ENCODE measurements at places on chromosomes 7 and 10.
A peak's percentile ranks its signal among the peaks of the same experiment; 100 is the strongest.

- no peak for DNase-seq
These were observed 138.5 kb downstream of the CPED1 start for GRCh38 chr7:121126801-121127534.

DNA sequence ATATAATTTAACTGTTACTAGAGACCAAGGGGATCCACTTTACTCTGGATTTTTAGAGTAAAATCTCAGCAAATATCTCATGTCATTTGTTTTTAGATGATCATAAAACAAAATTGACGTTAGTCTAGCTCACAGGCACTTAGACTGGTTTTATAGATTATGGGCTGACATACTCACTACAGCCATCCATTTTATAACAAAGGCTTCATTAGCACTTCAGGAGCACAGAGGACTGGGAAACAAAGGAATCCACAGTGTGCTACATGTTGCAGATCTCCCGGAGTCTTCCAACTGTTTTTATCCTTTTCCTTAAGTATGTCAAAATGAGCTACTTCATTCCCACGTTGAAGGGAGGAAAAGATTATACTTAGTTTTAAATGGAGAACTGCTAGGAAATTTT, 15.9 kb upstream of the SCRN1 start:
- no peak for DNase-seq

GRCh38 chr10:108783897-108784296, 1139.4 kb downstream of the XPNPEP1 start:
- peak; percentile 23 for DNase-seq

DNA sequence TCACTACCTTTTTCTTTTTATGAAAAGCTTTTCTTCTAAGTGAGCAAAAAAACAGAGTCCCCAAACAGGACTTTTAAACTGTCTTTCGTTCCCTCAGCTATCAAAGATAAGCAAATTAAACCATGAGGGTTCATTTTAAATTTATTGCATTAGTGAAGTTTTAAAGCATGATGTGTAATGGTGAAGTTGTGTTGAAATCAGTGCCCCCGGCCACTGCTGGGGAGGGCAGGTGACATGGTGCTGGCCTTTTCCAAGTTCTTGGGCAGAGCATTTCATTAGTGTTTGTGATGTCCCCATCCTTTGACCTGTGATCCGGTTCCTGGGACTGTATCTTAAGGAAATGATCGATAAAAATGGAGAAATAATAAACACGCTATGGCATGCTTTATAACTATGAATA, 96.0 kb downstream of the EEPD1 start:
- DNase-seq = no peak

GRCh38 chr10:48659790-48660189, 24.9 kb upstream of the WDFY4 start:
- no peak for DNase-seq

- no peak for DNase-seq
These were observed 17.1 kb downstream of the PDLIM1 start for GRCh38 chr10:95273393-95274312.

DNA sequence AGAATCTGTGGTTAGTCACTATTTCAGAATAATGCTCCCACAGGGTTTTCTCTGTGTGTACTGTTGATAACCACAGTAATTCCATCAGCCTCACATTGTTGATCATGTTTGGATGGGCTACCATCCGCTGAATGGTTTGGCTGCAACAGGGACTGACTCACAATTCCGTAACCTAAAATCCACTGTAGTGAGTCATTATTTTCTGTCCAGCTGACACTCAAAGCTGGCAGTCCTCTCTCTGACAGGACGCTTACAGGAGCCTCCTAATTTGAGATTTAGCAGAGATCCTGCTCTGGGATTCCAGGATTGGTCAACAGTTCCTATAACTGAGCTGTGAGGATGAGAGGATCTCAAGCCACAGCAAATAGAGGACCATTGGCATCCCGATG, 32.7 kb downstream of the VWA2 start:
- no peak for DNase-seq

- DNase-seq = no peak
These were observed 293.9 kb downstream of the CCDC3 start for GRCh38 chr10:12707461-12708185.

GRCh38 chr7:152136686-152137085, 111.2 kb downstream of the GALNT11 start:
- no peak for DNase-seq

DNA sequence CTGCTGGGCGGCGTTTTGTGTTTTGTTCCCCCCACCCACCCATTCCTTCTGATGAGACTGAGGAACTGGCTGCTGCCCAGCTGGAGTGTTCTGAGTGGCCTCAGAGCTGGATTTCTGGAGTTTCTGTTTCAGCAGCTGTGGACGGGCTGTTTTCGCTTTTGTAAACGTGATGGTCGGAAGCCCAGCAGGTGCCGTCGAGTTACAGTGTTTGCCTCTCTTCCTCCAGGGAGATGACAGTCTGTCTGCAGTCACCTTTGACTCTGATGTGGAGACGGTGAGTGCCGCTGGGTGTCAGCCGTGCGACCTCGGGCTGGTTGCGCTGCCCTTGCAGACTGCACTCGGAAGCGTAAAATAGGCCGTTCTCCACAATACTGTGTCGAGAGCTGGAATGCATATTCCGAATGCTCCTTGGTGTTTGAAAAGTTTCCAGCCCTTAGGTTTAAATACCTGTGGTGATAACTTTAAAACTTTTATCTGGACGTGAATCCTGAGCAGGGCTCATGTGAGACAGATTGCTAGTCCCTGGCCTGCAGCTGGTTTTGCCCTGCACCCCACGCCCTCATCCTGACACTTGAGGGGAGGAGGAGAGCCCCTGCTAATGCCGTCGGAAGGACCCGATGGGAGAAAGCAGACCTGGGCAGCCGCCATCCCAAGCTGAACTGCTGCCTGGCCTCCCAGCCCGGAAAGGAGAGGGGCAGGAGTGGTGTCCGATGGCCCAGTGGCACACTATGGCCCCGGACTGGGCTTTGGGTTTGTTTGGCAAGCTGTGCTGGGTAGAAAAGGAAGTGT, 8.3 kb downstream of the IQCE start:
- DNase-seq = no peak

GRCh38 chr10:5566614-5567013, 41.9 kb downstream of the CALML3 start:
- DNase-seq = no peak

- no peak for DNase-seq
These were observed 158.4 kb downstream of the PARD3 start for GRCh38 chr10:34656661-34657060.

GRCh38 chr10:3467052-3467951, 294.7 kb upstream of the PITRM1 start:
- DNase-seq = peak; percentile 38

DNA sequence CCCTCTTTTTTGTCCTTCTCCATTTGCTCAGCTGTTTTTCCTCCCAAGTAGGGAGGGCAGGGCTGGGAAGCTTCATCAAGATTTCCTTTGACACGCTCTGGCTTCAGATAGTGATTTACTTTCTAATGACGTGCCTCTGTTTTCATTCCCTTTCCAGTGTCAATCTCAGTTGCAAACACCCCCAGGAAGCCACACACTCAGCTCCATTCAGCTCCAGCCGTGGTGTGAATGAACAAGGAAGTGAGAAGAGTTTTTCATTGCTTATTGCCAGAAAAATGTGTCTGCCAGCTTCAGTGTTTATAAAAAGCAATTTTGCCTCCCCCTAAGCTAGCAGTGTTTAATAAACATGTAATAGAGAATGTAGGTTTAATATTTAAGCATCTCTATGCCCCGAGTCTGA, 108.7 kb upstream of the DPP6 start:
- DNase-seq = no peak

GRCh38 chr7:30556840-30557239, 37.8 kb upstream of the GARS1 start:
- no peak for DNase-seq

DNA sequence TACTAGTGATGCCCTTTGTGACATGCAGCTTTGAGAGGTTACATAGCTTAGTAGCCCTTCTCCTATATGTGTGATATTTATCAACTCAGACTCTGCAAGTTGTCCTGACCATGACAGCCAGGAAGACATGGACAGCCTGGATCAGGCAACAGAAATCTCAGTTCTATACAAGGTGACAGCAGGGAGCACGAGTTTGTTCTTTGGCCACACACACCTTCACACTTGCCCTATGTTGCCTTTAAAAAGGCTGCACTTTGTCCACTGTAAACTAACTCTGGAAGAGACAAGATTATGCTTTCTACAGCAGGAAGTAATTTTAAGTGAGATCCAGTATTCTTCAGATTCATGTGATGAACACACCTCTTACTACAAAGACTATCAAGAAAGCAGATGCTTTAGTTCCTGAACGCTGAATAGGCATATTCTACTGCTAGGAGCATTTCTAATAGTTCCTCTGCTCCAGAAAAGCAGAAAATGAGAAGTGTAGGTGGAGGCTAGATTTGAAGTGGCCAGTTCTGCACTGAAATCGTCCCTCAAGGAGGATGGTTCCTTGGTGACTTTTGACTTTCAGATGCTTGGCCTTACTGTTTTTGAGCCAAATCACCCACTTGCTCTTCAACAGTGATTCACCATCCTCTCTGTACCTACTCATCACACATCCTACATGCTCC, 239.2 kb downstream of the COBL start:
- no peak for DNase-seq

GRCh38 chr10:122853665-122854313, 8.1 kb upstream of the CUZD1 start:
- no peak for DNase-seq

DNA sequence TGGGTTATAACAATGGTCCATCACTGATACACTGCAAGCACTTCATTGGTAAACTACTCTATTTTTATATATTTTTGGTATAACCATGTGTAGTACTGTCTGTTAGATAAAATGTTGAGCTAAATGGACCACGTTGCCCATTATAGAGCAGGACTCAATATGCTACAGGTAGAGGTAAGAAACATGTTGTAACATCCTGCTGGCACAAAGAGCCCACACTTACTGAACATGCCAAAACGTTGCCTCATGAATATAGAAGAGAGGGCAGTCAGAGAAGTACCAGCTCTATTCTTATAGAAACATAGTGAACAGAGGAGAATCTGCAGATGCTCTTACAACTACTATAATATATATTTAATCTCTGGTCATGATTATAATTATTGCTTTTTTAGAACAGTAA, 18.4 kb upstream of the MET start:
- DNase-seq = no peak

DNA sequence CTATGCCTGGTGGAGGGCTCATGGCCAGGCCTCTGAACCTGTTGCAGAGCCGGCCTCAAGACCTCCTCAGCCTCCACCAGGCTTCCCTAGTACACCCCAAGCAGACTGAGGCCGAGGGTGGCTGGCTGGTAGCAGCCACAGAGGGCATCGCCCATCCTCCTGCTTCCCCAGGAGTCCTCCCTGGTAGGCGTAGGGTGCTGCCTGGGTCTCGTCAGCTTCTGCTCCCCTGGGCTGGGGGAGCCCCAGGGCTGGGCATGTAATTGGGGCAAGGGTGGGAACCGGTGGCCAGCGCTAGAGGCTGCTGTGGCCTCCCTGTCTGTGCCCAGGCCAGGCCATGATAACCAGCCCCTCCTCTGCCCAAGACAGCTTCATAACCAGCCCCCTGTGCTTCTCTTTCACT, 32.6 kb downstream of the TBATA start:
- no peak for DNase-seq

DNA sequence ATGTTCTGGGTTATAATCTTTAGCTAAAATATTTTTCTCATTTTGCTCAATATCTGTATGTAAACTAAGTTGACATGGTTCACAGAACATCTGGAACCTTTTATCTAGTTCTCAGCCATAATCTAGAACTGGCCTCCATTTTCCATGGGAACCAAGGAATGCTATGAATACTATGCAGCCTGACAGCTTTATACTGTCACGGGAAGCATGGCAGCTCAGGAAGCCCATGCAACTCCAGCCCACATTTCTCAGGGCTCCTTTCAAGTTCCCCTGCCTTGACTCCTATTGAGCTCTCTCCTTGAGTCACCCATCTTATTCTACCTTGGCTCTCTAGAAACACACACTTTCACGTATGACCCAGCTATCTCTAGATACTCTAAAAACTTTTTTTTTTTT, 36.6 kb upstream of the PRKAR2B start:
- no peak for DNase-seq

DNA sequence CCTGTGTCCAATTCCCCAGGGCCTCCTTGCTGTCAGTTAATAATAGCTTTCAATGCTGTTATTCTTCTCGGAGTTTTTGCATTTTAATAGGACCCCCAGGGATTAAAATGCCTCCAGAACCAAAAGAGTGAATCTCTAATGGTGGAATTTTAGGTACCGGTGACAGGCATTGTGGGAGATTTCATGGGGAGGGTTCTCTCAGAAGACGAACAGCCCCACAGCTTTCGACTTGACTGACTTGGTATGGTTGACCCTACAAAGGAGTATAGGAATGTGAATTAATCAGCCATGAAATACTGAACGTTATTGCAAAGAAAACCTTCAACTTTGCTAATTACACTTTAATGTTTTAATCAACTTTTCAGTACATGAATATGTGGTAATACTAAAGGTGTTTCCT, 206.3 kb upstream of the FZD8 start:
- DNase-seq = no peak

DNA sequence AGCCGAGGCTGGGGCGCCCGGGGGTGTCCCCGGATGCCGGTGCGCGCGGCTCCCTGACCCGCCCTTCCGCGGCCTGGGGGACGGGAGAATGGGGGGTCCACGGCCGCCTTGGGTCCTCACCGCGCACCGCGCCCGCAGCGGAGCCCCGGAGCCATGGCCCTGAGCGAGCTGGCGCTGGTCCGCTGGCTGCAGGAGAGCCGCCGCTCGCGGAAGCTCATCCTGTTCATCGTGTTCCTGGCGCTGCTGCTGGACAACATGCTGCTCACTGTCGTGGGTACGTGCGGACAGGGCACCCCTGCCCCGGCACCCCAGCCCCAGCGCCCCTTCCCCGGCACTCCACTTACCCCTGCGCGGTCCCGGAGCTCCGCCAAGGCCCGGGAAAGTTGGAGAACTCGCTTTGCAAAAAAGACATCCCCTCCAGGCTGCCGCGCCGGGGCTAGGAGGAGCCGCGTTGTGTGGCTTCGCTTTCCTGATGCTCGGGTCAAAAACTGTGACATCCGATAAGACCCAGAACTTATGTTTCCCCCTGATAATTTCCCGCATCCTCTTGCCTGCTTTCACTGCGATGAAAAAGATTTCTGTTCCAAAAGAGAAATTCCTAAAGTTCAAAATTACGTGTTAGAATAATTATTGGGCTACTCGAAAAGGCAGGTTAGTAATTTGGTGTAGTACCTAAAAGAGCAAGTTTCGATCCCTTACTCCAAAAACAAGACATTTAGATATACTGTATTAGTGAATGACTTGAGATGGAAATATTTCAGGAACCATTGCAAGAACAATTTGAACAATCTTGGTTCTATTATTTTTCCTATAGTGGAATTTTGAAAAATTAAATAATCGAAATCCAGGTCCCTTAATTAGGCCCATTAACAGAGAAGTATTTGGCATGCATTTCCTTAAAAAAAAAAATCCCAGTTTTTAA, 888 bp downstream of the SLC18A2 start:
- DNase-seq = no peak

GRCh38 chr7:65390588-65390987, 16.9 kb downstream of the ZNF92 start:
- DNase-seq = no peak

GRCh38 chr7:29328045-29328444, 133.5 kb downstream of the CHN2 start:
- no peak for DNase-seq

Measured in activated naive CD4-positive, alpha-beta T cell treated with anti-CD3 and anti-CD28 coated beads, Interleukin-2, amount 10 ng/mL, durations not matched to agents 7 days and 5 days (primary cell).